Vagina (tissue), 2 donors: ENCODE measurements at places on chromosomes 3 and 15.

- peak; percentile 91 for DNase-seq
Measured at GRCh38 chr15:99104788-99105513, at the start of gene SYNM. SYNM (plus strand) TSS chr15:99105080; CDS start chr15:99105200, 120 bp downstream.

DNA sequence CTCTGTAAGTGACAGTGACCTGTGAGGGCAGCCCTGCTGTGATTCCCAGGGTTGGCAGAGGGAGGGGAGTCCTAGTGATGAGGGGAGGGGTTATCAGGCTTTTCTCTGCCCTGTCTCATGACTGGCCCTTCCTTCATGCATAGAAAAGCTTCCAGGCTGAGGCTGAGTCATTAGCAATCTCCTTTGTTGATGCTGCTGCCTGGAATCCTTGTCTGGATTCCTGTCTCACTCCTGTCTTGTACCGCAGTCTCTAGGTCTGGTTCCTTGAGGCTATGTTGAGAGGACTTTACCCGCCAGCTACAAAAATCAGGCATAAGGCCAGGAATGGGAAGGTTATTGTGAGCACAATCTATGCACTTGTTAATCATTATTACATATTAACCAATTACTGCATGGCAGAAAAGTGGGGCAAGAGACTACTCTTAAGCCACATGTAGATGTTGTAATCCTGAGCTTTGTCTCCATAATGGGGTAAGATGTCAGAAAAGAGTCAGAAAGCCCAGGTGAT, 7.2 kb downstream of the KLHL6 start:
- no peak for DNase-seq

- no peak for DNase-seq
Measured at GRCh38 chr3:146047485-146047884, 113.5 kb downstream of the PLOD2 start.

- no peak for DNase-seq
Measured at GRCh38 chr3:27194861-27195483, 174.2 kb downstream of the NEK10 start.

- no peak for DNase-seq
Measured at GRCh38 chr3:142337994-142338393, 109.8 kb downstream of the XRN1 start.

GRCh38 chr3:4776980-4777581, 202.2 kb upstream of the BHLHE40 start:
- no peak for DNase-seq

- DNase-seq = no peak
Measured at GRCh38 chr3:158718490-158719170, 13.6 kb downstream of the RARRES1 start.

- no peak for DNase-seq
Measured at GRCh38 chr3:127784865-127785710, 37.2 kb downstream of the MGLL start.

DNA sequence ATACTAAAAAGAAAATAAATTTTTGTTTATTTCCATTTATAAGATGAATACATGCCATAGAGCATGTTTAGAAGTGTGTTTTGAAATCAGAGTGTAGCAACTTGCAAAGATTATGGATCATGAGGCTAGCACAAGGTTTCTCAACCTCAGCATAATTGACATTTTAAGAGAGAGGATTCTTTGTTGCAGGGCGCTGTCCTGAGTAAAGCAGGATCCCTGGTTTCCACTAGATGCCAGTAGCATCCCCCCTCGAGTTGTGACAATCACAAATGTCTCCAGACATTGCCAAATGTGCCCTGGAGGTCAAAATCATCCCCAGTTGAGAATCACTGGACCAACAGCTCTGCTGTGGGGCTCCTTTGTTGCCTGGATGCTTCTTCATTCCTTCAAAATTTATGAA, 128.5 kb upstream of the RBMS3 start:
- DNase-seq = no peak

DNA sequence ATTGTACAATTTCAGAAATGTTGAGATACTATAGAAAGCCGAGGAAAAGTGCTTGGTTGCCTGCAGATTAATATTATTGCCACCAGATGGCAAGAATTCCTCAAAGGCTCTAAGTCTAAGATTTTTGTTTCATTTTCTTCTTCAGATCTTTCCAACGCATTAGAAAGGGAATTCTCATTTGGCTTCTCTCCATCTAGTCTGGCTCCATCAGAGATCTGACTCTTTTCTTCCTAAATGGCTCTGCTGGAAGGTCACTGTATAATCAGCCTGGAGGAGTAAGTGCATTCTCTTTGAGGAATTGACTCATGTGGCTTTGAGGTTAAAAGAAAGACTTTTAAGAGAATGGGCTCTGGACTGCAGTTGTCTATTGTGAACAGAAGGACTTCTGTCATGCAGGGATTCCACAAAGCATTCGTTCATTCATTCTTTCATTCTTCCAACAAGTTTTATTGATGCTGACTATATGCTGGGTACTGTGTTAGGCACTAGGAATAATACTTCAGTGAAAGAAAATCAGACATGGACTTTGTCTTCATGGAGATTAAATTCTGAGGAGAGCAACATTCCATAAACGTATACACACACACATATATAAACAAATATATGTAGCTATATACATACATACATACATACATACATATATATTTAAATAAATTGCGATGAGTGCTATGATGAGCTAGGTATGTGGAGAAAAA, 55.3 kb downstream of the SLC28A2 start:
- no peak for DNase-seq

- DNase-seq = no peak
Measured at GRCh38 chr3:23726811-23727548, 78.8 kb upstream of the UBE2E1 start.

DNA sequence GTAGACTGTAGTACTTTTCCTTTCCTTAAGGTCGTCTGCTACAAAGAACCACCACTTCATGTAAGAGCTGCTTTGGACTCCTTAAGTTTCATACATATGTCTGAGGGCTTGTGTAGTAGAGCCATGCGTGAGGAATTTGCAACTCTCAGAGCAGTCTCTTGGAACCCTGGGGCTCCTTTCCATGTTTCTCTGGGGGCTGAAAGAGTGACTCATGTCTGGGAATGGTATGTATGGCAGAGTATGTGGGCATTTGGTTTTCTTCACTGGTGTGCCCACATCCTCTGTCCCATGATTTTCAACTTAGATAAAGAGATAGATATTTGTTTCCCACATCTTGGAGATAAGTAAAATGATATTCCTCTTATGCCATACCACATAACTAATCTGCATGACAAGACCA, 20.6 kb upstream of the RBM5 start:
- DNase-seq = no peak

DNA sequence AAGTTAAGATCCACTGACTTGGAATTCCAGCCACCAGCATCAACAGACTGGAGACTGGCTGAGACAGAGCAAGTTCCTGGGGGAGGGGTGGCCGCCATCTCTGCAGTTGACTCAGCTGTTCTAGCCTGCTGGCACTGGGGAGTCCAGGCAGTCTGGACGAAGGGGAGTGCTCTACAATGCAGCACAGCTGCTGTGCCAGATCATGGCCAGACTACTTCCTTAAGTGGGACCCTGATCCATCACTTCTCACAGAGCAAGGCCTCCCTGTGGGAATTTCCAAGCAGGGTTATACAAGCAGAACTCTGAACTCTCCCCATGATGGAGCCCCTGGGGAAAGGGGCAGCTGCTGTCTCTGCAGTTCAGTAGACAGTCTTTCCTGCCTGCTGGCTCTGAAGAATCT, 35.2 kb downstream of the PYGO1 start:
- DNase-seq = no peak

GRCh38 chr3:31086148-31086547, 191.7 kb upstream of the GADL1 start:
- DNase-seq = no peak

DNA sequence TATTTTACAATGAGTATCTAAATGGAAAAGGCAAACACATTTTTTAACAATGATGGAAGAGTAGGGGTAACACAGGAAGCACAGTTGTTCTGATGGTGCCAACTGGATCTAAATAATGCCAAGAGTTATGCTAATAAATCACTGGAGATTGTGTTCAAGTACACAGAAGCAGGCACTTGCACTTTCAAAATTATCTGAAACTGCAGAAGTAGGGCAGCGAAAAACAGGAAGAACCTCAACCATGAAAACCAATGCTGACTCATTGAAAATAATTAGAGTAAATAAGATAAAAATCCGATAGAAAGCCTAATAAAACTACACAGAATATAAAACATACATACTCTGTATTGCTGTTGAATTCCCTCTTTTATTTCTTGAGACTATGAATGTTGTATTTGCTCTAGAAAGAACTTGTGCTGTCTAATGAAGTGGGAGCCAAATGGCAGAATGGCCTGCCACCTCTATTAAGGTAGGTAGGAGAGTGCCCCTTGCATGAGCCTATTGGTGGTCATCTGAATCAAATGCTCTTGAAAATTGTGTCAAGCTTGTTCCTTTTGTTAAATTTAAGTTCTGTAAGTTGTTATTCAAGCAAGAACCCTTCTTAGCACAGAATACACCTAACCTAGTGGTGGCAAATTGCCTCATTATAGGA, 93.7 kb downstream of the ABI3BP start:
- no peak for DNase-seq

DNA sequence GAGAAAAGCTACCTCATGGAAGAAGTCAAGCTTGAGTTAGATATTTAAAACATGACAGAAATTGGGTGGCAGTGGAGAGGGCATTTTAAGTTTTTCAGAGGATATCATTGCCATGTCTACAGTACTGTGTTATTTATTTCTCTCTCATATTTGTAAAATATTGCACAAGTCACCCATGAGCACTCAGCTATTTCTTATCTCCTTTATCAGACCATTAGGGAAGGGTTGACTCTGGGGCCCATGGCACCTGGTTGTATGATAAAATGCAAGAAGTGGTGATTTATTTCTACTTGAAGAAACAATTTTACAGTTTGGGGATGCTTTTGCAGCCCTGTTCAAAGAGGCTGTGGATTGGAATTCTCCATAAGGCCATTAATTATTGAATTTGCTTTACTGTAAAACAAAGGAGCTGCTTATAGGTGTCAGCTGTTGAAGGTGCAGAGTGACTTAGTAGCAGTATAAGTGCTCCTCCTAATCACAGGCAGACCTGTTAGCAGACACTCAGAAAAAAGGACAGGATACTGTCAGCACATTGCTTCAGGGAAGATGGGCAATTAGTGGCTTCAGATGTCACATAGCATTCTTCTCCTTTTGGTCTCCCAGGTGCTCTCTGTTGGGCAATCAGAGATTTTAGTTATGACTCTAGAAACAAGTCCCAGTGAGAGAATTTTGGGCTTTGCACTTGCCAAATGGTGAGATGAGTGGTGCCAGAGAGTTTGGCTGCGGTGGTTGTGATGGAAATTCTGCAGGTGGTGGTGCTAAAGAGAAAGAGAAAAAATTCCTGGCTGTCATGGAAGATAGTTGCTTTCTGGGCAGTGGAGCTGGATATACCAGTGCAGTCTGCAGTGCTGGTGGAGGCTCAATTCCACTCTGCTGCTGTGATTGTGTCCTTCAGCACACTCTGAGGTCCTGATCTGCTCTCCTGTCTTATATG, 129.7 kb upstream of the ROPN1 start:
- DNase-seq = no peak

DNA sequence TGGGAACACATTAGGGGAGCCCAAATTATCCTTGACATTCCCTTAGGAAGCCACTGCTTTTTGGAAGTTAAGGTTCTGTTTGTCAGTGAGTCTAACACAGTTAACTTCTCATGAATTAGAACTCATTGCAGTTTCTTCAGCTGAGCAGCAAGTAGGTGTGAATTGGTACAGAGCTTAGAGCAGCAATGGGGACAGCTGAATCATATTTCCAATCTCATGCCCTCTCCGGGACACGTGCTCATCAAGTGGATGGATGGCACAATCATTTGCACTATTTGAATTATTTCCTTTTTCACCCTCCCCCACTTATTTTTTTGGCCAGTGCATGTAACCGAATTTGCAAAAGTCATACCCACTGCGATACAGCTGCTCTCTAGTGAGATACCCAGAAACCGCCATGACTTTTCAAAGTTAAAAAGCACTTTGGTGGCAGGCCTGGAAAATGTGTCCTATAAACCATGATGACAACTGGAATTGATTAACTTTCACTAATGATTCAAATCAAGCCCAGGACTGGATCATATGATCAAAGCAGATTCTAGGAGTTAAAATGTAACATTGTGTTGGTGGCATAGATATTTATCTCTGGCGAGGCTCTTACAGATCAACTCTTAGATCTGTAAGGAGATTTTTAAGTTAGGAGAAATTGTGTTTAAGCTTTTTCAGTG, 76.4 kb downstream of the EBLN2 start:
- no peak for DNase-seq

DNA sequence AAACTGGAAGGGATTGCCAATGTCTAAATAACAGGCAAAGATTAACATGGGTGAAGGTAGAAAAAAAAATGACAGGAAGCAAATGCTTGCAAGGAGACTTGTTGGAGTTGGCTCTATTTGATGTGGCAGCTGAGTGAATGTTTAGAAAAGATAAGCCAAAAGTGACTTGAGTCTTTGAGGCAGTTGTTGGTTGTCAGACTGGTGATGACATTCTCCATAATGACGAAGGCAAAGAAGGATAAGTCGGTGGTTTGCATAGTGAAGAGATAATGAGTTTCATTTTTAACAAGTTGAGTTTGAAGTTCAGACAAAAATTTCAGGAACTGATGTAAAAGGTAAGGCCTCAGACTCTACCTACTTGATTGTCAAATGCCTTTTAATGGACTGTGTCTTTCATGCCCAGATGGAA, 704.1 kb upstream of the SGO1 start:
- DNase-seq = no peak

DNA sequence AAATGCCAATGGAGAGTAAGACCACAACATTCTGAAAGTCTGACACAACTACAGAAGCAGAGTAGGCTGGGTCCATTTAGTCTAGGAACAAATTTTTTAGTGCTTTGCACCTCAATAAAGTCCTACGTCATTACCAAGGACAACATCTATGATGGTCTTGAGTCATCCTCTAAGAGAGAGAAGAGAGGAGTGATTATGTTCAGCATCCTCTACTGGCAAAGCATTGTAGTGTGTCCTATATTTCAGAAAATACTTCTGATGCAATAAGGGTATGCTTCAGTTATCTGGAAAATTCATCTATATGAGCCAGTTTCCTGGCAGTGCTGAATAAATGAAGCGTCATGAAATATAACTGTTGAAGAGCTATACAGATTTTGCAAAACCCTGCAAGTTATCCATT, 95.6 kb downstream of the P2RY1 start:
- no peak for DNase-seq

- no peak for DNase-seq
Measured at GRCh38 chr15:50224606-50225005, 40.9 kb downstream of the HDC start.

GRCh38 chr15:75195122-75195765, 6.4 kb upstream of the C15orf39 start:
- no peak for DNase-seq

- DNase-seq = no peak
Measured at GRCh38 chr3:732326-732928, 360.4 kb upstream of the CNTN6 start.
